Activated CD8-positive, alpha-beta memory T cell treated with anti-CD3 and anti-CD28 coated beads for 24 hours (primary cell): ENCODE measurements at places on chromosomes 13 and 19.

- DNase-seq = no peak
These were observed 38.6 kb upstream of the TSHZ3 start for GRCh38 chr19:31387717-31388301.

DNA sequence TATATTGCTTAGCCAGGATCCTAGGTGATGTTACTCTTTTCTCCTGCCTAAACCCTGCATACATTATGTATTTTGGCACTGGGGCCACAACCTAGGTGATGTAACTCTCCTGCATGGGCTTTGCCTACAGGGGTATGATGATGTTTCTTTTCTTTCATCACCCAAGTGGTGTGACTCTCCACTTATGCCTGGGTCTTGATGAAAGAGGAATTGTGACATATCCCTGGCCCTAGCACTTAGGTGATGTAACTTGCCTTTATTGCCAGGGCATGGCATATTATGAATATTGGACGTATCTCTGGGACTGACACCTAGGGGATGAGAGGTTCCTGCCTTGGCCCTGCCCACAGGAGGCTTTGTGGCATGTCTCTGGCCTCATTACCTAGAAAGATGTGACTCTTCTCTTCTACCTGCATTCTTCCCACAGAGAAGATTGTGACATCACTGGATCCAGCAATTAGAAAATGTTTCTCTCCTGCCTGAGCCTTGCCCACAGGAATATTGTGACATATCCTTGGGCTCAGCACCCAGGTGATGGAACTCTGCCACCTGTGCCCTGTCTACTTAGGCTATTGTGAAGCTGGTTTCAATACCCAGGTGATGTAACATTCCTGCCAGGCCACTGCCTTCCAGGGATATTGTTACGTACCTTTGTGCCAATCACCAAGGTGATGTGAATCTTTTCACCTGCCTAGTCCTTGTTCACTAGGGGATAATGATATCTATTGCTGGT is 27.3 kb upstream of the ZNF254 start:
- no peak for DNase-seq

DNA sequence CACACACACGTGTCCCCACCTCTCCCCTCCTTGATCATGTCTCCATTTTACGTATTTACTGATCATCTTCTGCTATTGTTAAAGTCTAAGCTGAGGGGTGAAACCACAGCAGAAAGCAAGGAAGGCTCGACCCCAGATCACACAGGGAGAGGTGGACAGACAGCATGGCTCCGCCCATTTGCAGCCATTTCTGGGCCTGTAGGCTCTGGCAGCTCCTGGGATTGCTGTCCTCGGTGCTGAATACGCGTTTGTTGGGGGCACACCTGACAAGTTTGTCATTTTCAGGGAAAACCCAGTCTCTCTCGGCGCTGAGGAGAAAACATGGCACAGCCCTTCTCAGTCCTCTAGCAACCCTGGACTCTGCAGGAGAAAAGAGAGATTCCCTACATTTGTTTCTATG is 8.0 kb downstream of the TMEM86B start:
- DNase-seq = no peak

DNA sequence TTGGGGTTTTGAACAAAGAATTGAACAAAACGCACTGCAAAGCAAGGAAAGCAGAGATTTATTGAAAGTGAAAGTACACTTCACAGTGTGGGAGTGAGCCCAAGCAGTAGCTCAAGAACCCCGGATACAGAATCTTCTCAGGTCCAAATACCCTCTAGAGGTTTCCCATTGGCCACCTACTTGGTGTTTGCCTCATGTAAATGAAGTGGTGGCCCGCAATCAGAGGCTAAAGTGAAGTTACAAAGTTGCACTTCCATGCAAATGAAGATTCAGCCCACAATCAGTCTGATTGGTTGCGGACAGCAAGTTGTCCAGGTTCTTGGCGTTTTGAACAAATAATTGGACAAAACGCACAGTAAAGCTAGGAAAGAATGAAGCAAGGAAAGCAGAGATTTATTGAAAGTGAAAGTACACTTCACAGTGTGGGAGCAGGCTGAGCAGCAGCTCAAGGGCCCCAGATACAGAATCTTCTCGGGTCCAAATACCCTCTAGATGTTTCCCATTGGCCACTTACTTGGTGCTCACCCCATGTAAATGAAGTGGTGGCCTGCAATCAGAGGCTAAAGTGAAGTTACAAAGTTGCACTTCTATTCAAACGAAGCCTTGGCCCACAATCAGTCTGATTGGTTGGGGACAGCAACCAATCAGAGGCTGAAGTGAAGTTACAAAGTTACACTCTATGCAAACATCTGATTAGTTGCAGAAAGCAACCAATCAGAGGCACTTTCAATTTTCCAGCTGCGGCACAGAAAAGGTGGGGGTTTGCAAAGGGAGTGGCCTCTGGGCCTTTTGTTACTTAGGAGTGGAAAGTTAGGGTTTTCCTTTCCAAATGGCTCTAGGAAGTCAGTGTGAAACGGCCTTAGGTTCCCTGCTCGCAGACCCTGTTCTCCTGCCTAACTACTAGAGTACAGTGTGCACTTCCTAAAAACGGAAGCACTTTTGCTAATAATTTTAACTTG is 4.8 kb upstream of the TM9SF2 start:
- peak; percentile 66 for DNase-seq

GRCh38 chr19:3112375-3113099 is 18.4 kb downstream of the GNA11 start:
- DNase-seq = no peak

DNA sequence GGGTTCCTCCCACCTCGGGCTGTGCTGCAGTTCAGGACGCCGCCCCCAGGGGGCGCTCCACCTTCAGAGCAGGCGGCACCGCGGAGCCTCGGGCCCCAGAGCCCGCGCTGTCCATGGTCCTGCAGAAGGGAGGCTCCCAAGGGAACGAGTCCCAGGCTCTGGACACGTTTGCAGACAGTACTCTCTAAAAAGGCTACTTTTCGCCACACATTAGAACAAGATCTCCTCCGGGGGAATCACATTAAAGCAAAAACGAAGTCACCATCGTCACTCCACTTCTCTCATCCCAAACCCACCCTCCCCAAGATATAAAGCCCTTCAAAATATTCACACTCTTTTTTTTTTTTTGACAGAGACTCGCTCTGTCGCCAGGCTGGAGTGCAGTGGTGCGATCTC is 4.6 kb upstream of the SIGLEC10 start:
- DNase-seq = peak; percentile 99

GRCh38 chr13:67183151-67183550 is 47.0 kb downstream of the PCDH9 start:
- DNase-seq = no peak

DNA sequence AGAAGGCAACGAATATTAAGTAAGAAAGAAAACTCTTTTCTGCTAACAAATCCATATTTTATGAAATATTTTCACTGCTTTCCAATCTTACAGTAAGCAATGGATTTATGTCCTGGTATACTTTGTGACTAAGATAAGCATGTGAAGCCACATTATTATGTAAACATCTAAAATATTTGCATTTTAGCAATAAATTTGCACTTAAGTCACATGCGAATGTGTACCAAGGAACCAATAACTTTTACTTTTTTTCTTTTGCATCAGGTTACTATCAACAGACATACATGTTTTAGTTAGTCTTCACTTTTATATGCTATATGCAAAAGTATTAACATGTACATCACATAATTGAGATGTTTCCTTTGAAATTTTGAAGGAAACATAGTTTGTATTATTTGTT is 536.7 kb downstream of the SLITRK6 start:
- no peak for DNase-seq

DNA sequence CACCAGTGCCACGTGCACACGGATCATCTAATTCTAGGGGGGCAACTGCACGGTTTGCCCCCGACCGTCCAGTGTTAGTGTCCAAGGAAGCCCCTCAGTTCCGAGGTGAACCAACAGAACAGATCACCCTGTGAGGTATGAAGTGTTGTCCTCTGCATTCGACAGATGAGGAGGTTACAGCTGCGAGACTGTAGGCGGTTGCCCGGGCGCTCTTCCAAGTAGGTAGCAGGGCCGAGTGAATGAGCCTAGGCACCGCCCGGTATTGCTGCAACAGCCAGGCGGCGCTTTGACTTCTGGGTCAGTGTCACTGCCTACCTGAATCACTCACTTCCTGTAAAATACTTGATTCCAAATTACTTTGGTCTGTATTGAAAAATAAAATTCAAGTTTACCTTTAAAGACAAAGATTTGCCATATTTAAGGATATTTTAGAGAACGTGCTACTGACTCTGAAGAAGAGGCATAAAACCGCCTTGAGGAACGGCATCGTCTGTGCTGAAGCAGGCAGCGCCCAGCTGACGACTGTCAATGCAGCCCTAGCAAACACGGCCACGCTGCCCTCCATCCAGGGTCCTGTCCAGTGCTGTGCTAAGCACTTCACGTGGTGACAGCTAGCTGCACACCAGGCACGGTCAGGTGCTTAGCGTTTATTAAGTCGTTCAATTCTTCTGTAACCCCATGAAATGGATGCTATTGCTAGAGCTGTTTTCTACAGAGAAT is 19.3 kb upstream of the RASA3 start:
- no peak for DNase-seq
